ENCODE measurements at places on chromosomes 4 and X.
A peak's percentile ranks its signal among the peaks of the same experiment; 100 is the strongest.

GRCh38 chrX:47568656-47569295, 7.8 kb downstream of the ARAF start:
- no peak for DNase-seq

- DNase-seq: no peak
Measured at GRCh38 chrX:137062915-137063617, 29.3 kb upstream of the GPR101 start.

- DNase-seq: peak; percentile 58
Measured at GRCh38 chr4:41318839-41319530, 62.3 kb downstream of the UCHL1 start.

DNA sequence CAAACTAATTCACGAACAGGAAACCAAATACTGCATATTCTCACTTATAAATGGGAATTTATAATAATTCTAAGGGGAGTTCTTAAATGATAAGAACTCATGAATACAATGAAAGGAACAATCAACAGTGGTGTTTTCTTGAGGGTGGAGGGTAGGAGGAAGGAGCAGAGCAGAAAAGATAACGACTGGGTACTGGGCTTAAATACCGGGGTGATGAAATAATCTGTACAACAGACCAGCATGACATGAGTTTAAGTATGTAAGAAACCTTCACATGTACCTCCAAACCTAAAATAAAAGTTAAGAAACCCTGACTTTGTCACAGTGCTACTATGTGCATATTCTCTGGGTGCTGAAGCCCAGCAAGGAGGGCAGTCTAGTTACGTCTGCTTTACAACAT, 6.6 kb downstream of the FREM3 start:
- DNase-seq: no peak

DNA sequence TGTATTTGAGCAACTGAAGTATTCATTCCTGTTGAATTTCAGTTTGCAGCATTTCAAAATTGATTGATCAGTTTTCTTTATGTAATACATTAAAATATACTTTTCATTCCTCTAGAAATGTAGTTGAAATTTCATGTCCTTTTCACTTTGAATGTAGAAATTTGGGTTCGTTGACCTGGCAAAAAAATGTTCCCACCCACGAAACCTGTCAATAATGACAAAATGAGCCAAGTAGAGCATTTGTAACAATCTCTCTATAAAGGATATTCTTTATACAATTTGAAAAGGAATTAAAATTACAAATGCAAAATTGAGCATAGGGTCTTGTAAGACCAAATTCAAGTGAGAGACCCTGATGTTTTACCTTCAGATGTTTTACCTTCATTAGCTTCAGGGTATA, 283.9 kb downstream of the ANKRD50 start:
- DNase-seq: no peak

DNA sequence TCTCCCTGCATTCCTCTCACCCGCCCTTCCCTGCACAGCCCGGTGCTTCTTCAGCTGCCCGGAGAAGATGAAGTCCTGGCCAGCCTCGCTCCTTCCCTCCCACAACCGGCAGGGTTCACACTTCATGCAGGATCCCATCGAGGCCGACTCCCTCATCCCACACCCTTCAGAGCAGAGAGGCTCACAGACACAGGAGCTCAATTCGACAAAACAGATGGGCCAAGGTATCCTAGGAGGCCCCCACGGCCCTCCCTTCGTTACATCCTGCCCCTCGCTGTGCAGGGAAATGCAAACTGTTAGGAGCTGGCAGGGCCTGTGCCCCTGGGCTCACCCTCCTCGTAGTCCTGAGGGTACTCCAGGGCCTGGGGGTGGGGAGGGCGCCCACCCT, 238.1 kb downstream of the DHRSX start:
- no peak for DNase-seq

DNA sequence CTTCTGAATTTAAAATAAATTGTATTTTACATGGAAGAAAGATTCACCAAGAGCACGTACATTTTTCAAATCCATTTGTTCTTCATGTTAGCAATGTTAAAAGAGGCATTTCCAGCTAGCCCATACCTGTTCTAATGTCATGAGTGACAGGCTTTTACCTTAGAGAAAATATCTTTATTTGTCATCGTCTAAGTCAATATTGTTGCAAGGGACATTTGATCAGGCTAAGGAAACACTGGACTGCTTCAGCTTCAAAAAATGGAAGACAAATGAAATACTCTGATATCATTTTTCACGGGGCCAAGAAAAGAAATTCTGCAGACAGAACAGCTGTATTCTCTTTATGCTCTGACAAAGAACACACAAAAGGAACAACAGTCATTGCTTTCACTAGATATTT, 207.7 kb downstream of the RCHY1 start:
- no peak for DNase-seq
